Ureter (tissue), 1 donor: ENCODE measurements at places on chromosomes 5 and 9. TPM values are rescaled to one million over a fixed set of nuclear protein-coding genes. Genes with fewer than 3 reads are reported as not detected.

Gene SLC6A18
- not detected for total RNA-seq

Gene PLAC8L1
- total RNA-seq: 1.1 TPM

Gene CCNH
- total RNA-seq: 68.6 TPM

Gene LIX1
- not detected for total RNA-seq

Gene WDR31
- 5.1 TPM for total RNA-seq

Gene PCDHB16
- total RNA-seq: 3.4 TPM

Gene SLC23A1
- total RNA-seq: 0.65 TPM

Gene UAP1L1
- 12.7 TPM for total RNA-seq

Gene EIF4E1B
- total RNA-seq: not detected

Gene ZNF879
- total RNA-seq: 4.1 TPM
